ENCODE measurements at places on chromosomes 3 and 15.

DNA sequence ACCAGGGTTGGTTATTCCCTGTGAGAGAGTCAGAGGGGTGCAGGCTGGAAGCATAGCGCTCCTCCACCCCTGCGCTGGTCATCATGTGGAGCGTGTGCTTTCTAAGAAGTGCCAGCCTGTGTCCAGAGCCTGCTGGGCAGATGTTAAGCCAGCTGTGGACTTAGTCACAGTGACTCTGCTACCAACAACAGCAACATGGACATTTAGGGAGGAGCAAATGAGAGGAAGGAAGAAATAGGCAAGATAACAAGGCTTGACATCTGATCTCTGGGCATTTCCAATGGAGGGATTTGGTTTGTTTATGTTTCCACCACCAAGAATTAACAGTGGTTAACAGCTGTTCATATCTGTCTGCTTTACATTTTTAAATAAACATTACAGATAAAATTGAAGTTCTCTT, 36.4 kb upstream of the MYZAP start:
- DNase-seq, result no peak

DNA sequence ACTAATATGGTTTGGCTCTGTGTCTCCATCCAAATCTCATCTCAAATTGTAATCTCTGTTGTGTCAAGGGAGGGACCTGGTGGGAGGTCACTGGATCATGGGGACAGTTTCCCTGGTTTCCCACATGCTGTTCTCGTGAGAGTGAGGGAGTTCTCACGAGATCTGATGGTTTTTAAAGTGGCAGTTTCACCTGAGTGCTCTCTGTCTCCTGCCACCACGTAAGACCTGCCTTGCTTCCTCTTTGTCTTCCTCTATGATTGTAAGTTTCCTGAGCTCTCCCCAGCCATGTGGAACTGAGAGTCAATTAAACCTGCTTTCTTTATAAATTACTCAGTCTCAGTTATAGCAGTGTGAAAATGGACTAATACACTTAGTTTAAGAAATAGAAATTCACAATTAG, 228.9 kb downstream of the CD47 start:
- DNase-seq, result no peak

DNA sequence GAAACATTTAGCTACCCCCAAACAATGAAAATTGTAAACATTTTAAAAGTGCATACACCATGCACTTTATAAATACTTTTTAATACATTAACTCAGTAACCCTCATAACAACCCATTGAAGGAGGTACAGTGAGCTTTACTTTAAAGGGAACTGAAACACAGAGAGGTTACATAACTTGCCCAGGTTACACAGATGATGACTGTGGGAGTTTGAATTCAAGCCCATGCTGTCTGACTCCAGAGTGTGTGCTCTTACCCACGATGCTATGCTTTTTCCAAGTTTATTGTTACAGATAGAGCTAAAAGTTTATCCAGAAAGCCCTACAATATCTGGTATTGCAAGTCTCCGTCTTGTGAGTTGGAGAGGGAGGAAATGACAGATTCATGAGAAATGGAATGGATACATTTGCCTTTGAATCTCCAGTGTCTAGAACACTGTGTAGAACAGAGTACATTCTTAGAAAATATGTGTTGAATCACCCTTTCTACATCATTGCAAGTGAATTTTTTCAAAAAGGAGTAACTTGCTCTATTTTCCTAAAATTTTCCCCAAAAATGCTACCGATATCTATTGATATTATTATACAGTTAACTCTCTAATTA, 428.3 kb downstream of the NAALADL2 start:
- DNase-seq, result no peak

GRCh38 chr3:177441813-177442646, 244.7 kb upstream of the TBL1XR1 start:
- peak; percentile 58 for DNase-seq

DNA sequence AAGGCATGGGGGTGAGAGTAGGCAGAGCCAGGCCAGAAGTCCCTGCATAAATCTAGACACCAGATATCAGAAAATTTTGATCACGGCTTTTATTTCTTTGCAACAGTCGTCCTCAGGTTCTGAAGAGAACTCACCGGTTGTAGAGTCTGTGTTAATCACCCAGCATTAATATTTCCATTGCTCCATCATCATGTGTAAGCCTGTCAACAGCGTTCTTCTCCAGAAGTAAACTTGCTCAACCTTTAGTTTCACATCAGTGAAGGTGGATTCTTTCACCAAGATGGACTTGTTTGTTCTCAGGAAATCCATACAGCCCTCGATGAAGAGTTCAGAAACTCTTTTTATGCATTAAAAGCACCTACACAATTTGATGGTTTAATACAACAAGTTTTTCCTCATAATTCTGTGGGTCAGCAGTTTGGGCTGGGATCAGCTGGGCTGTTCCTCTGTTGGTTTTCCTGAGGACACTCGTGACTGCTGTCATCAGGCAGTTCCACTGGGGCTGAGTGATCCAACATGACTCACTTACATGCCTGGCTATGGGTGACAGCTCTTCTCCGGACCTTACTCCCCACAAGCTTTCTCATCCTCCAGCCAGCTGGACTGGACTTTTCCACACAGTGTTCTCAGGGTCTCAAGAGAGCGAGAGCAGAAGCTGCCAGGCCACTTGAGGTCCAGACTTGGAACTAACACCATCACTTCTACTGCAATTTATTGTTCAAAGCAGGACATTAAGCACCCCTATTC, 303.4 kb downstream of the ZNF621 start:
- DNase-seq, result no peak

Data from NB4 (cell line).